ENCODE measurements at places on chromosomes 7 and 10.

GRCh38 chr7:16984375-16984774 is 102.6 kb upstream of the AGR3 start:
- no peak for DNase-seq

- DNase-seq = no peak
These were observed 53.8 kb upstream of the SLC16A12 start for GRCh38 chr10:89589101-89589720.

GRCh38 chr7:155814316-155815276 is 2.3 kb upstream of the SHH start:
- DNase-seq = no peak

DNA sequence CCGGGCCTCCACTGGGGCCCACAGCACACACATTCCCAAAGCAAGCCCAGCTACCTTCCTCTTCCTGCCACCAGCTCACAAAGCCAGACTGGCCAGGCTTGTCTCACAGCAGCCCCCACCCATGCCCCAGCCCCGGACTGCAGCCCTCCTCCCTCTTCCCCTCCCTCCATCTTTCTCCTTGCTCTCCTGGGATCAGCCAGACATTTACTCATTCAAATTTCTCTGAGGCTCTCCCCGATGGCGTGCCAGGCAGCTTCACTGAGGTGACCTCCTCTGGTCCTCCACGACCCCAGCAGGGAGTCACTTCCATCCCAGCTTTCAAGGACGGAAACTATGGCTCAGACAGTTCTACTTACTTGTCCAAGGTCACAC is 187.5 kb downstream of the GRID1 start:
- no peak for DNase-seq

- no peak for DNase-seq
These were observed 8.1 kb downstream of the ADCY1 start for GRCh38 chr7:45582136-45582749.

All from HTR-8/SVneo (cell line).